ENCODE measurements at places on chromosomes 11 and 22.

GRCh38 chr22:43900206-43900605, 8.4 kb upstream of the PNPLA5 start:
- H3K36me3 ChIP-seq: no peaks in the 10 kb centered on the region
- no peaks in the 10 kb centered on the region for H3K4me1 ChIP-seq
- no peak overlapping the region for H3K4me3 ChIP-seq
- H3K27me3 ChIP-seq: no peaks in the 10 kb centered on the region
- DNase-seq: no peak

DNA sequence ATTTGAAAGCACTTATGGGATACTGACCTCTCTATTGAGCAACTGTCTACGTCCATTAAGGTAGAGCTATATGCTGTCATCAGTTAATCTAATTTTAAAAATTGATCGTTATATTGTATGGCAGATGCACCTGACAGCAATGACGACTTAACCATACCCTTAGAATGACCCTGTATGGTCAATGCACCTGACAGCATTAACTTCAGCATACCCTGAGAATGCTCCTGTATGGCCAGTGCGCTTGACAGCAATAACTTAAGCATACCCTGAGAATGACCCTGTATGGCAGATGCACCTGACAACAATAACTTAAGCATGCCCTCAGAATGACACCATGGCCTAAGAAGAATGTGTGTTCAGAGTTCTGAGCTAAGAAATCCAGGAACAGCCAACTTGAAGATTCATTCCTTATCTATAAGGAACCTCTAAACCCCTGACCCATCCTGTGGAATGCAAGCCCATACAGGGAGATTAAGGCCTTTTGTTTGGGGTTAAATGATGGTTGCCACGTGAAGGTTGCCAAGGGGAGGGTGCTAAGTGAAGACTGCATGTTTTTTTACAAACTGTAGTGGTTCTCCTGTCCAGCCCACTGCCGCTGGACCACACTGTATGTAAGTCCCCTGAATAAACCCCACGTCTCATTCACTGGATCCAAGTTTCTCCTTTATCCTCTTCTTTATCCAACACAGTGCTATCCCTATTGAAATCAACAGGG, 138.3 kb downstream of the GUCY1A2 start:
- H3K27ac ChIP-seq: no peak overlapping the region
- no peaks in the 10 kb centered on the region for H3K36me3 ChIP-seq
- DNase-seq: no peak
- no peaks in the 10 kb centered on the region for H3K4me1 ChIP-seq
- no peaks in the 10 kb centered on the region for H3K27me3 ChIP-seq

DNA sequence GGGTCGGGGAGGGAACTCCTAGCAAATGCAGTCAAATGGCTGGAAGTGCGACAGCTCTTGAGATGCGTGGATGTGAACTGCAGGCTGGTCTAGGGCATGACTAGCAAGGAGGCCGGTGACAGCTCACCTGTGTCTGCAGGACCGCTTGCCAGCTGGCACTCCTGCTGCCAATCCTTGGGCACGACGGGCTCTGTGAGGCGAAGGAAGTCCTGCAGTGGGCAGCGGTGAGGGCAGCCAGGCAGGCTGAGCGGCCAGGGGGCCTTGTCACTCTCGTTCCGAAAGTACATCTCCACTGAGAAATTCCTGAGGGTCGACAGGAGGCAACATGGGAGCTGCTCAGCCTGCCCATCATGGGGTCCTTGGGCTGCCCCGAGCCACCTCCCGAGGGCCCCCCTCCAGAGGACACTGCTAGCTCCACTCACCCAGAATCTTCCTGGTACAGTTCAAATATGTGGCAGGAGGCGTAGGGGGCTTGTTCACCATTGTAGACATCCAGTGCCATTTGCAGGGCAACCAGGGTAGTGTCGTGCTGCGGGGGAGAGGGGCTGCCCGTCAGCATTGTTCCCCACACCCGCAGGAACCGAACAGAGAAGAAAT, 5.9 kb downstream of the ACP2 start:
- H3K4me3 ChIP-seq: no peak overlapping the region
- peaks cover 13% of the 10 kb centered on the region for H3K4me1 ChIP-seq
- no peak for DNase-seq
- peaks cover 47% of the 10 kb centered on the region for H3K36me3 ChIP-seq

GRCh38 chr11:21785351-21785750, 407.5 kb upstream of the ANO5 start:
- H3K27ac ChIP-seq: no peak overlapping the region
- no peaks in the 10 kb centered on the region for H3K36me3 ChIP-seq
- DNase-seq: no peak
- no peaks in the 10 kb centered on the region for H3K4me1 ChIP-seq
- H3K4me3 ChIP-seq: no peak overlapping the region
- no peaks in the 10 kb centered on the region for H3K27me3 ChIP-seq

All from esophagus squamous epithelium (tissue), 5 donors.